Cardiac muscle cell (in vitro differentiated cells and primary cell): ENCODE measurements at places on chromosomes 12 and 14. TPM values are rescaled to one million over a fixed set of nuclear protein-coding genes. Genes with fewer than 3 reads are reported as not detected.

DNA sequence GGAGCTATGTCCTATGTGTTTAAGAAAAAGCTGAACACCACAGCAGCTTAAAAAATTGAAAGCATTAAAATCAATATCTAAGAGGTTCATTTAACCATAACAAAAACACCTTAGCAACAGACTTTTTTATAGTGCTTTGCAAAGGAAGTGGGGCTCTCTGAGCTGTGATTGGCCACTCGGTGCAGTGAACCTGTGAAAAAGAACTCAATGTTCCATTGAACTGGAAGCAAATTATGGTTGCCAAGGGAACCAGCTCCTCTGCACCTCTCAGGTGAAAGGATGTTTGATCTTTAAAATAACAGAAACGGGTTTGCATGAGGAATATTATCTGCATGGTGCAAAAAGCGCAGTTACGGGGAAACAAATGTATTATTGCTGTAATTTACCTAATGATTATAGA lies 149.4 kb downstream of the SNAPC1 start:
- no peaks in the 10 kb centered on the region for H3K4me1 ChIP-seq
- H3K36me3 ChIP-seq, result no peaks in the 10 kb centered on the region
- H3K4me3 ChIP-seq, result no peak overlapping the region
- DNase-seq, result no peak
- no peak overlapping the region for H3K27ac ChIP-seq

GRCh38 chr14:104682107-104682593 lies 7.3 kb upstream of the INF2 start:
- H3K27me3 ChIP-seq, result no peaks in the 10 kb centered on the region
- no peak overlapping the region for H3K4me3 ChIP-seq
- H3K27ac ChIP-seq, result peak overlapping the region; percentile 59
- H3K36me3 ChIP-seq, result no peaks in the 10 kb centered on the region
- DNase-seq, result peak; percentile 53
- H3K4me1 ChIP-seq, result peaks cover 45% of the 10 kb centered on the region

- H3K27me3 ChIP-seq, result peaks cover 17% of the 10 kb centered on the region
- H3K36me3 ChIP-seq, result no peaks in the 10 kb centered on the region
- no peak overlapping the region for H3K27ac ChIP-seq
- no peak overlapping the region for H3K4me3 ChIP-seq
Observed at GRCh38 chr12:52877242-52877641, 27.6 kb downstream of the KRT8 start.

GRCh38 chr12:116090516-116090915 lies 187.0 kb downstream of the MED13L start:
- DNase-seq, result no peak
- H3K27me3 ChIP-seq, result no peaks in the 10 kb centered on the region
- no peak overlapping the region for H3K4me3 ChIP-seq
- H3K27ac ChIP-seq, result no peak overlapping the region

DNA sequence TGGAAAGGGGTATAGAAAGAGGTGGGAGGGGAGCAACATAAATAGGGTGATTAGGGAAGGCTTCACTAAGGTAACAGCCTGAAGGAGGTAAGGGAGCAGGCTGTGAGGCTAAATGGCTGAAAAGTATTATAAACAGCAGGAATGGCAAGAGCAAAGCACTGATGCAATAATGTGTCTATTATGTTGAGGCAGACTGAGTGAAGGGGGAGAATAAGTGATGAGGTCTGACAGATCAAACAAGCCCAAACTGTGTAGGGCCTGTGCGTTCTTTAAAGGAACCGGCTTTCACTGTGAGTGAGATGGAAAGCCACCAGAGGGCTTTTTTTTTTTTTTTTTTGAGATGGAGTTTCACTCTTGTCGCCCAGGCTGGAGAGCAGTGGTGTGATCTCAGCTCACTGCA lies 6.7 kb upstream of the VCPKMT start:
- H3K4me1 ChIP-seq, result no peaks in the 10 kb centered on the region
- no peak for DNase-seq
- H3K4me3 ChIP-seq, result no peak overlapping the region
- no peak overlapping the region for H3K27ac ChIP-seq
- no peaks in the 10 kb centered on the region for H3K27me3 ChIP-seq

Gene CCDC92
- total RNA-seq, result 39.0 and 49.3 TPM in 2 replicates
